ENCODE measurements at places on chromosomes 6 and 20.

DNA sequence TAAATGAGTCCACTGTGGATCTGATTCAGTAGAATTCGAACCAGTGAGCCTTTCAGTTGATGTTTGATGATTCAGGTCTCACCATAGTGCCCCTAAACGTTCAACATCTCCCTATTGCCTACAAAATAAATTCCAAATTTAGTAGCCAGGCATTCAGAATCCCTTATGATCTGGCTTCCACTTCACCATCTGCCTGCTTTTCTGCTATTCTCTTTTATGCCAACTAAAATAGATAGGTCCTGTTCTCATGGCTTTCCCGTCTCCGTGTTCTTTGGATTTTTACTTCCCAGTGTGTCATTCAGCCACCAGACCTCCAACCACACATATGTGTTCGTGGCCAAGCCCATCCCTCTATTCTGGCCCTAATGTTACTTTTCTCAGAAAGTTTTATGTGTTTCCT is 410.4 kb downstream of the LMBRD1 start:
- no peak for DNase-seq

GRCh38 chr6:149831308-149831820 is 32.8 kb downstream of the LRP11 start:
- DNase-seq = no peak

- DNase-seq = no peak
Observed at GRCh38 chr6:147569788-147570187, 61.3 kb downstream of the SAMD5 start.

DNA sequence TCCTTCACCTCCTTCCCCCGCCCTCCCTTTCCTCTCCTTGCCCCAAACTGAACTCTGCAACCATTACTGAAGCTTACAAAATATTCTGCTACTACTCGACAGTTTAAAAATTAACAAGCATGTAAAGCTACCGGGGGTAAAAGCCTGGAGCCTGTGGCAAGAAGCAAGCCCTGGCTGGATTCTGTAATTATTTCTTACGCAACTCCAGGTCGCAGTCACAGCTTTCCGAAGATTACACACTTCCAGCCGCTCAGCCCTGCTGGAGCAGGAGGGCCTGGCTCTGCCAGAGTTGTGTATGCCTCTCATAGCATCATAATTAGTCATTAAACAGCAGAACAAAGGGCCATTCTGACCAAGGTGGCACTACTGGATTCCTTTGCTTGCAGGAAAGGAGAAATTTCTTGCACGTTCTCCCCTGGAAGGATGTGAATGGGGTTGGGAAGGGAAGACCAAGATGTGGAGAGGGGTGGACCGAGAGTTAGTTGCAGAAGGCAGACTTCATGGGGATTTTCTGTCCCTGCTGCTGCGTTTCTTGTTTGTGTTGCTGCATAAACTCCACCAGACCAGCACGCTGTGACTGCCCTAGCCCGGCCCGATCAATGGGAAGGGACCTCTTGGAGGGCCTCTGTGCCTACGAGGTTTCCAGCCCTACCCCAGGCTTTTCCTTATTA is 23.6 kb downstream of the FOXQ1 start:
- DNase-seq = no peak

GRCh38 chr6:48915591-48915990 is 547.5 kb downstream of the MMUT start:
- DNase-seq = no peak

DNA sequence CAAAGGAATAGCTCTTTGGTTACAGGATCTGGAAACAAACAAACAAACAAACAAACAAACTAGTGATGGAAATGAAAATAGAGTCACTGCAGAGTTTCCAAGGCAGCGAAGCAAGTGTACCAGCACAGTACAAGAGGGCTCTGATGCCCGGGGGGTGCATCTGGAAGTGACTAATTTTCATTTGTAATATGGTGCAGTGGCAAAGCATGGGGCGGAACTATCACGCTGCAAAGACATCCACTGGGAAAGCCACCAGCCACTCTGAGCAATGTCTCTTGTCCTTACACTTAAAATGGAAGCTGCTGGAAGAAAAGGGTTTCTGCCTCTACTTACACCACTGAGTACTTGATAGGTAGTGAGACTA is 44.4 kb upstream of the NEDD9 start:
- DNase-seq = no peak

DNA sequence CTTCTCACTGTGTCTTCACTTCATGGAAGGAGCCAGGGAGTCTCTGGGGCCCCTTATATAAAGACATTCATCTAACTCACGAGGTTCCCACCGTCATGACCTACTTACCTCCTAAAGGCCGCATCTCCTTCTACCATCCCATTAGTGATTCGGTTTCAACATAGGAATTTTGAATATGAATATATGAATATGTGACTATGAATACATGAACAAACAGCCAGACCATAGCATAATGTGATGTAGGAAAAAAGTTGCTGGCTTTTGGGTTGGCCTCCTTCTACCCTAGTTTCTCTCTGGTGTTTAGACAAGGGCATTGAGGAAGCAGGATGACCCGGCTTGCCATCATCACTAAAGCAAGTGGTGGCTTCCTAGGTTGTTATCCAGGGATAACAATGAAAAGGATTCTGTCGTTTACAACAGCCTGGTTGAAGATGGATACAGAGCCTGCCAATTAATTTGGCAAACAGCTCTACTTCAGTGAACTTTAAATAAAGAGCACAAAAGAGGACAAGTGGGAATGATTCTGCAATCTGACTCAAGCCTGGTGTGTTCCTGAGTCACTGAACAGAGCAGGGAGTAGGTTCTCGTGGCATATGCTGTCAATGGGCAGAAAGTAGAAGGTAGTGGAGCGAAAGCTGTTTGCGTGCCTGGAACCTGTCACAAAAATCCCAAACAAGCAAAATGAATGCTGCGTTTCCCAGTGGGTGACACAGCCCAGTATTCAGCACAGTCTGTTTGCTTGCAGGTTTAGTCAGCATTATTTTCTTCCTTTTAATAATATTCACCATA is 44.0 kb upstream of the DOK5 start:
- DNase-seq = no peak

DNA sequence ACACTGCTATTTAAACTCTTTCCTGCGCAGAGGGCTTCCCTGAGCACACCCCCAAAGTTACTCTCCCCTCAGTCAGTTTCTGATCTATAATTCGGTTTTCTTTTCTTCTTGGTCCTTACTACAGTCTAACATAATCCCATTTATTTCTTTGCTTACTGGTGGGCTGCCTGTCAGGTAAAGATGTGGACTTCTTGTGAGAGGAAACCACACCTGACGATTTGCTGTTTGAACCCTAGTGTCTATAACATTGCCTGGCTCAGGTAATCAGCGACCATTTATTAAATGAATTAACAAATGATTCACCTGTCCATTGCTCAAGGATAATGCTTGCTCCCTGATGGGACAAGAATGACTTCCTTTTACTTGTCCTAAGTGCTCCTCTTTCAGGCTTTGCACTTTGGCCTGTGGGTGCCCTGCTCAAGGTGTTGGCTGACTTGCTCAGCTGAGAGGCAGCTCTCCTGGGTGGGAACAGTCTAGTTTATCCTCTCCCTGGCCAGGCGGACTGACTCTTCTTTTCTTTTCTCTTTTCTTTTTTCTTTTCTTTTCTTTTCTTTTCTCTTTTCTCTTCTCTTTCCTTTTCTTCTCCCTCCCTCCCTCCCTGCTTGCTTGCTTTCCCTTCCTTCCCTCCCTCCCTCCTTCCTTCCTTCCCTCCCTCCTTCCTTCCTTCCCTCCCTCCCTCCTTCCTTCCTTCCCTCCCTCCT is 233.1 kb downstream of the BCAS1 start:
- no peak for DNase-seq

DNA sequence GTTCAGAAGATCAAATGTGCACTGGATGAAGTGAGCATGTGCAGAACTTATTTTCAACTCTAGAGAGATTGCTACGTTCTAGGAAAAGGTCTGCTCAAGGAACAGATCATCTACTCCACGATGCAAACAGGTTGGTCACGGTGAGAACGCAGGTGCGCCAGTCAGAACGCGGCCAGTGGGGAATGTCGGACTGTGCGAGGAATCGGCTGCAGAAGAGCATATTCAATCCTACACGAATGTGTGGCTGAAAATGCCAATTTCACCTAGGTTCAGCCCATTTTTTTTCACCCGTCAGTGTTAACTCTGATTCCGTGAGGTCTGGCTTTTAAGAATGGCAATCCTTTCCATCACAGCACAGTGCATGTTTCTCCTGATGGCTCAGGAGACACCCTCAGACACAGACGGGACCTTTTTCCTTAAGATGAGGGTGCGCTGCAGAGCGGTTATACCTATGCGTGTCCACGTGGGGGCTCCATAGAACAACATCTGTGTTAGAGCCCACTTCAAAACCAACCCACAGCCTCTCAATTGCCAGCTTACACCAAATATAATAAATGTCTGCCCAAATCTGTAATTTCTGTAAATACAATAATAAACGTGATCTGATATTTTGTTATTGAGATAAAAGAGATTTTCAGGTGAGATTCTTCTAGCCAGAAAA is 250.4 kb downstream of the FOXA2 start:
- peak; percentile 5 for DNase-seq

- no peak for DNase-seq
Observed at GRCh38 chr20:19723813-19724430, 34.1 kb upstream of the RIN2 start.

- DNase-seq = no peak
Observed at GRCh38 chr20:59455402-59456341, 148.7 kb upstream of the PHACTR3 start.

- no peak for DNase-seq
Observed at GRCh38 chr6:83424392-83425018, 6.3 kb downstream of the ME1 start.
